Ovary (tissue), 10 donors: ENCODE measurements at places on chromosomes 11 and 22. TPM values are rescaled to one million over a fixed set of nuclear protein-coding genes. Genes with fewer than 3 reads are reported as not detected.
A peak's percentile ranks its signal among the peaks of the same experiment; 100 is the strongest.

Gene KIAA0930
- 33.1 TPM for total RNA-seq

Gene CD3E
- 0.52 TPM for total RNA-seq

Gene CD248
- total RNA-seq, result 14.9 TPM

Gene CCND1
- total RNA-seq, result 22.1 TPM

Gene CBY1
- 15.5 TPM for total RNA-seq

Gene NXPE2
- 0.52 TPM for total RNA-seq

Gene FAM111B
- 1.9 TPM for total RNA-seq

DNA sequence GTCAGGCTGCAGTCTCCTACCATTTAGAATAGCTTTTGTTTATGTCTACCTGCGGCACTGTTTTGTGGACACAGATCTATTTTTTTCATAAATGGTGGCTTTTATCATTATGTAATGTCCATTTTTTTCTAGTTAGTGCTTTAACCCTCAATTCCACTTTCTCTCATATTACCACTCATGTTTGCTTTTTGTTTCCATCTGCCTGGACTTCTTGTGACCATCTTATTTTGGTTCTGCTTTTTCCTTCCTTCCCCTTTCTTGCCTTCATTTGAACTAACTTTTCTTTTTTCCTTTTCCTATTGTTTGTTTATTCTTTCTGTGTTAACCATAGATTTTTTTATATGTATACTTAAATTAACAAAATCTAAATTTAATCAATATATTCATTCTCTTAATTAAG is 98.5 kb upstream of the SLC22A12 start:
- DNase-seq, result no peak

DNA sequence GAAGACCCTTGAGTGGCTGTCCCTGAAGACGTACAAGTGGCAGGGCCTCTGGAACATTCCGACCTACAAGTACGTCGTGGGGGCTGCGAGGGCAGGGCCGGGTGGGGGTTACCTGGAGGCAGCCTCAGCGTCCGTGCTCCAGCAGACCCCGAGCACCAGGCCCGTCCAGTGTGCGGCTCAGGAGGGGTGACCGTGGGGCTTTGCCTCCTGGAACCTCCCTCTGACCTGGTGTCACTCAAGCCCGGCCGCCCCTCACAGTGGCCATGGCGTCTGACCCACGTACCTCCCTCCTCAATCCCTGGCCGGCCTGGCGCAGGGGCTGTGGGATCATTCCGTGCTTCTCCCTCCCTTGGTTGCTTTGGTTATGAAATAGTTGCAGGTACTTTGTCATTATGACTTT is 18.5 kb downstream of the RNH1 start:
- DNase-seq, result no peak

GRCh38 chr22:39174498-39175352 is 22.2 kb upstream of the CBX7 start:
- DNase-seq, result peak; percentile 88

DNA sequence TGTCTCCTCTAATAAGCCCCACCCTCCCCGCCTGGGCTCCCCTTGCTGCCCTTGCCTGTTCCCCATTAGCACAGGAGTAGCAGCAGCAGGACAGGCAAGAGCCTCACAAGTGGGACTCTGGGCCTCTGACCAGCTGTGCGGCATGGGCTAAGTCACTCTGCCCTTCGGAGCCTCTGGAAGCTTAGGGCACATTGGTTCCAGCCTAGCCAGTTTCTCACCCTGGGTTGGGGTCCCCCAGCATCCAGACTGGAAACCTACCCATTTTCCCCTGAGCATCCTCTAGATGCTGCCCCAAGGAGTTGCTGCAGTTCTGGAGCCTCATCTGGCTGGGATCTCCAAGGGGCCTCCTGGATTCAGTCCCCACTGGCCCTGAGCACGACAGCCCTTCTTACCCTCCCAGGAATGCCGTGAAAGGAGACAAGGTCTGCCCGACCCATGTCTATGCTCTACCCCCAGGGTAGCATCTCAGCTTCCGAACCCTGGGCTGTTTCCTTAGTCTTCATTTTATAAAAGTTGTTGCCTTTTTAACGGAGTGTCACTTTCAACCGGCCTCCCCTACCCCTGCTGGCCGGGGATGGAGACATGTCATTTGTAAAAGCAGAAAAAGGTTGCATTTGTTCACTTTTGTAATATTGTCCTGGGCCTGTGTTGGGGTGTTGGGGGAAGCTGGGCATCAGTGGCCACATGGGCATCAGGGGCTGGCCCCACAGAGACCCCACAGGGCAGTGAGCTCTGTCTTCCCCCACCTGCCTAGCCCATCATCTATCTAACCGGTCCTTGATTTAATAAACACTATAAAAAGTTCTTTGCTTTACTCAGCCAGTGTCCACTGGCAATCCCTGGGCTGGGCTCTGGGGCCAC is 14.4 kb downstream of the TSKU start:
- no peak for DNase-seq

DNA sequence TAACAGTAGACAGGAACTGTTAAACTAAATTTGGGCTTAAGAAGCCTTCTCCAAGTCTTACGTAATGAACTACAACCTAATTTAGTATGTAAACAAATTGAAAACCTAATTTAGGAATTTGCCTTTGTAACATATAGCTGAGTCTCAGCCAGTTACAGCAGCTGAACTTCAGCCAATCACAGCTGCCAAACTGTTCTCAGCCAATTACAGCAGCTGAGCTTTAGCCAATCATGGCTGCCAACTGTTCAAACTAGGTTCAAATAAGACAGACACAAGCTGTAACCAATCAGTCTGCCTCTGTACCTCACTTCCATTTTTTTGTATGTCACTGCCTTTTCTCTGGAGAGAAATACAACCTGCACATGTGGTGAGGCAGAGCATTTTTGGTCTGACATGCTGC is 95.0 kb upstream of the CD44 start:
- no peak for DNase-seq
